ENCODE measurements at places on chromosomes 1 and 21. TPM values are rescaled to one million over a fixed set of nuclear protein-coding genes. Genes with fewer than 3 reads are reported as not detected.

Gene ADORA1
- 5.5 TPM for total RNA-seq

Gene CLDN8
- total RNA-seq, result not detected

Gene AMY2A
- total RNA-seq, result not detected

Gene RASSF5
- total RNA-seq, result 26.5 TPM

Gene SPATA6
- 11.9 TPM for total RNA-seq

Gene GBP3
- total RNA-seq, result 31.0 TPM

Gene SPRR1A
- total RNA-seq, result not detected

Gene TENT5C
- 11.6 TPM for total RNA-seq

Gene CHIA
- 2.6 TPM for total RNA-seq

Gene RGS1
- 32.3 TPM for total RNA-seq

Gene GSTM1
- total RNA-seq, result not detected

Gene HAO2
- total RNA-seq, result not detected

All from left lung (tissue), 14 donors.